Putamen (tissue), 1 donor: ENCODE measurements at places on chromosomes 12 and 14.

- no peak for DNase-seq
These were observed 10.9 kb downstream of the TCHP start for GRCh38 chr12:109910969-109911348.

GRCh38 chr12:51009056-51009440, 17.1 kb downstream of the SLC11A2 start:
- peak; percentile 88 for DNase-seq

DNA sequence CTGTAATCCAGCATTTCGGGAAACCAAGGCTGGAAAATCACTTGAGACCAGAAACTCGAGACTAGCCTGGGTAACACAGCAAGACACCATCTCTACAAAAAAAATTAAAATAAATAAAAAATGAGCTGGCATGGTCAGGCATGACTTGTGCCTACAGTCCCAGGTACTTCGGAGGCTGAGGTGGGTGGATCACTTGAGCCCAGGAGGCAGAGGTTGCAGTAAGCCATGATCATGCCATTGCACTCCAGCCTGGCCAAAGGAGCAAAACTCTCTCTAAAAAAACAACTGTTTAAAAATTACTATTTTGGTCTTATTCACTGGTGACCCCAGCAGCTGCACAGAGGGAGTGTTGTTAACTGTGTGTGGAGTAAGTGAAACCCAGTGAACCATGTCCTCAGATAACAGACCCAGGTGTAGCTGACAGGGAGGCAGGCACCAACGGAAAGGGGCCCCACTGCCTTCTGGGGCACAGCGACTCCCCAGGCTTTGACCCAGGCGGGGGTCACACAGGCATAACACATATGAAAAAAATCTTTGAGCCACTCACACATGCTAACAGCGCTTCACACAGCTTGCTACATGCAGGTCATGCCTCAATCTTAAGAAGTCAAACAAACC, 12.1 kb downstream of the DDX54 start:
- DNase-seq = no peak

GRCh38 chr12:64790166-64790565, 31.0 kb upstream of the GNS start:
- no peak for DNase-seq

DNA sequence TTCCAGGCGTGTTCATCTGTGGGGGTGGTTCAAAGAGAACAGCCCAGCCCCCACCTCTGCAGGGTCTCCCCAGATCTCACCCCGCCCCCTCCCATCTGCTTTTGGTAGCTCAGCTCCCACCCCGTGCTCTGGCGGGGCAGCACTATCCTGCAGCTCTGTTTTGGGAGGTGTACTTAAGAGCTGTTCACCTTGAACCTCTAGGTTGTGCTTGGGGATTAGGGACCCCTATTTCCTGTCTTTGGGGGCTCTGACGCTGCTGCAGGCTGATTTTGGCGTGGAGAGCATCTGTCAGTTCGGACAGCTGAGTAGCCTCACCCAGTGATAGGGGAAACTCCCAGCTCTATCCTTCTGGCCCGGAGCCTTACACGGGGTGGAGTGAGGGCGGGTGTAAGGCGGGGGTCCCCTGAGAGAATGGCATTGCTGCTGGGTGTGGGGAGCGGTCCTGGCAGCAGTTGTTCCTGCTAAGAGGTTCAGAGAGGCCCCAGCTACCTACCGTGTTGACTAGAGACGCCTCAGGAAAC, 765 bp downstream of the TMEM120B start:
- no peak for DNase-seq

- DNase-seq = no peak
These were observed 37.8 kb downstream of the PHETA1 start for GRCh38 chr12:111330800-111331752.
